ENCODE measurements at places on chromosomes 11 and 22.

GRCh38 chr22:24165673-24166072 lies 15.6 kb upstream of the SUSD2 start:
- no peak for DNase-seq

GRCh38 chr11:87263979-87264378 lies 226.2 kb downstream of the TMEM135 start:
- DNase-seq = no peak

GRCh38 chr11:105870516-105871113 lies 151.4 kb downstream of the MSANTD4 start:
- no peak for DNase-seq

GRCh38 chr11:18703001-18703763 lies 4.6 kb downstream of the TMEM86A start:
- DNase-seq = no peak

GRCh38 chr11:62604460-62605120 lies 2.9 kb upstream of the MTA2 start:
- DNase-seq = no peak

Measured in GM04504 (cell line).